ENCODE measurements at places on chromosomes 11 and 22.

DNA sequence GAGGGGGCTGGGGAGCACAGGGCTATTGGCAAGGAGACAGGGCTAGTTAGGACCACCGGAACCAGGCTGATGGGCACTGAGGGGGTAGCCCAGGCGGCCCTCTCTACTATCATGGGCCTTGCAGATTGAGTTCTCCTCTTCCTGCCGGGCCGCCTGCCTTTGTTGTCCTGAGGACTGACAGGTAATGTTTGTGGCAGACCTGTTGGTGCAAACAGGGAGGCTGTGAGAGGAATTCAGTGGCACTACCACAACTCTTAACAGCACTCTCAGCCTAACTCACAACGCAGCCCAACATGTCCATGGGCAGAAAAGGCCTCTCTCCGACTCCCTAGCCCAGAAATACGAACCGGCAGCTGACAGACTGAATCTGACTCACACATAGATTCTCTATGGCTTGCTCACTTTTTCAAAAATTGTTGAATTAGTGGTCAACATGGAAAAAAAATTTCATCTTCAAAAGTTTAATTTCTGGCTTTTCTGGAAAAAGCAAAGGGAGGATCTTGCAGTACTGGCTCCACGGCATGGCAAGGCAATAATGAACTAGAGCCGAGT, 11.4 kb downstream of the KCNJ5 start:
- DNase-seq: no peak

GRCh38 chr11:47967577-47968525, 12.5 kb upstream of the PTPRJ start:
- DNase-seq: no peak

DNA sequence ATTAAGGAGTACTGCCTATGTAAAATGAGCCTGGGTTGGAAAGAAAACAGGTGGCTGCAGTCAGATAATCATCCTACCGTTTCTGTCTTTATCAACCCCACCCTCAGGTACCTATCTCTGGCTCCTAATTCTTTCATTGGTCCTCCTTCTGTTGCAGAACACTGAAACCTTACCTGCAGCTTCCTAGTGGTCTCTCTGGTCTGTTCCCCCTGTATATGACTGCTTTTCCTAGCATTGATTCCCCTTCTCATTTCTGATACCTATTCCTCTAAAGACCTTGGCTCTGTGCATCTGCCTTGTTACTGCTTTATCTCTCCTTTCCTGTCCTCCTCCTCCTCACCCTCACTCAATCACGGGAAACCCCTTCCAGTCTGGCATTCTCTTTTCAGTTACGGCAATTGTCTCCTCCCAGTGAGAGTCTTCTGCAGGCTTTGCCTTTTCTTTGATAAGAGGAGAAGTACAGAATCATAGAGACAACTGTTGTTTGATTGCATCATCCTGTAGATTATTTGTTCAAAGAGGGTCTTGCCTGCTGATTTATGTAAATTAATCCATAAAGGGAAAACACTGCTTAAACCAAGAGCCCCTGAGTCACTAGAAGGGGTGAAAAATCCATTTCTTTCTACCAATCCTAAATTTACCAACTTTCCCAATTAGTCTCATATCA, 301.2 kb downstream of the AASDHPPT start:
- no peak for DNase-seq

DNA sequence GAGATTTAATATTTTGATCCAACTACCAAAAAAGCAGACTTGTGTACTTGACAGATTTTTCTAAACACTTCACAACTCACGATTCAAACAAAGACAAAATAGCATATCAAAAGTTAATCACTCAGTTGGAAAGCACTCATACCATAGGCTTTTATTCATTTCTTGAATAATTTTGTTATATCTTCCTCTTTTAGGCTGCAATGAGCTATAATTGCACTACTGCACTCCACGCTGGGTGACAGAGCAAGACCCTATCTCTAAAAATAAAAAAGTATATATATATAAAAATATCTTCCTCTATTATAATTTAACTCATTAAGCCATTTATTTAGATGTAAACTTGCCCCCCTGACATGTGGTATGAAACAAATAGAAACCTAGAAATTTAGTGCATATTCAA, 19.9 kb downstream of the SC5D start:
- DNase-seq: no peak

DNA sequence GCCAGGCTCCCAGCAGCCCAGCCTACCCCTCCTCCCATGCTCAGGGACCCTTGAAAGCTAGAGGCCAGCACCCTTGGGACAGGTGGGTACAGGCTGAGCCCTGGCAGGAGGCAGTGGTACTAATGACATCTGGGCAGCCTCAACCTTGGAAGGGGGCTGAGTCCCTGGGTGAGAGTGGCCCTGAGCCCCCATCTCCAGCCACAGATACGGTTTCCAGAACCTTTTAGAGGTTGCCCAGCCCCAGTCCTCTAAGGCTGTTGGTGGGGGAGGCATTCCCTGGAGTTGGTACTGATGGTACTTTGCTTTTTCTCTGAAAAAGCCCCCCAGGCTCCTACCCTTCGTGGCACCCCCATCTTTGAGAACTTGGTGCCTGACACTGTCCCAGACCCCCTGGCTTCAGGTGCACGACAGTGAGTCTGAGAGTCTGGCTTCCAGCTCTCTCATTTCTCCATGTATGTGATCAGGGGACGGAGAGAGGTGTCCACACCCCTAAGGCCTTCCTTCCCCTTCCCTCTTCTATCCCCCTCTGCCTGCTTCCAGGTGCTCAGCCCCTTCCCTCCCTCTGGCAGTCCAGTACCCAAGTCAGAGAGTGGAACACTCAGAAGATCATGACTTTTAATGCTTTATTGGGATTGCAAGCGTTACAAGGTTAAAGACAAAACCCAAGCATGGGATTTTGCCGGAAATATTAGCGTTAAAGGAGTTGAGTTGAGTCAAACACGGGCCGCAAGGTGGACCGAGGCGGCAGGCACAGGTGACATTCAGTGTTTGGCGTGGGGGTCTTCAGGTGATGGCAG, 10.5 kb downstream of the IGF2 start:
- DNase-seq: no peak
